ENCODE measurements at places on chromosomes 12 and 14.

GRCh38 chr12:67107751-67108269 is 161.3 kb upstream of the CAND1 start:
- no peak for DNase-seq

- DNase-seq, result no peak
Observed at GRCh38 chr12:21678959-21679358, 21.3 kb upstream of the LDHB start.

- DNase-seq, result no peak
Observed at GRCh38 chr14:53896726-53897125, 59.9 kb downstream of the BMP4 start.

DNA sequence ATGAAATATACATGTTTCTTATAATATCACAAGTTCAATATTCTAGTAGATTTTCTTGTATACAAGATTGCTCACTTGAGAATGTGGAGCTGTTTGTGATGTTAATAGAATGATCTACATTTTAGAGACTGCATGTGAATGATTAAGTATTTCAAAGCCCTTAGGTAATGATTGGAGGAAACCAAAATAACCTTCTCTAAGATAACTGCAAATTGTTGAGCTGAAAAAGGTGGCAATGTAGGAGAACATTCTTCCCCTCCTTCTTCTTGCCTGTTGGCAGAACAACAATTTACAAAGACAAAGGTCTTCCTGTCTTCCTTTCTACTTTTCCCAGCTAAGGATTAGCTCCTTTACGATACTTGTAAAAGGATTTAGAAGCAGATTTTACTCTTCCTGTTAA is 2.0 kb upstream of the CLEC6A start:
- DNase-seq, result no peak

DNA sequence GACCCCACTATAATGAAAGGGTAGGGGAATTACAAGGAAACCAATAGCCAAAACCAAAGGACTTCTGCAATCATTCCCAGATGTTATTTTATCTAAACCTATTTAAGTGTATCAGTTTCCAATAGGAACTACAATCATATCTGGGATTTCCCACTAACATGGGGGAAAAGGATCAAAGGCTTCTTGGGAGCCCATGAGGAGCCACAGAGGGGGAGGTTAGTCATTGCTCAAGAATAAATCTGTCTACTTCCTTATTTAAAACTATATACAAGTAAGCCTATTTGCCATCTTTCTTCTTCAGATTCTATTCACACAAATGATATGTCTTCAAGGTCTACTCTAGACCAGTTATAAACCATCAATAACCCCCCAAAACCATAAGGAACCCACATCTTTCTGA is 33.1 kb downstream of the FGD6 start:
- no peak for DNase-seq

DNA sequence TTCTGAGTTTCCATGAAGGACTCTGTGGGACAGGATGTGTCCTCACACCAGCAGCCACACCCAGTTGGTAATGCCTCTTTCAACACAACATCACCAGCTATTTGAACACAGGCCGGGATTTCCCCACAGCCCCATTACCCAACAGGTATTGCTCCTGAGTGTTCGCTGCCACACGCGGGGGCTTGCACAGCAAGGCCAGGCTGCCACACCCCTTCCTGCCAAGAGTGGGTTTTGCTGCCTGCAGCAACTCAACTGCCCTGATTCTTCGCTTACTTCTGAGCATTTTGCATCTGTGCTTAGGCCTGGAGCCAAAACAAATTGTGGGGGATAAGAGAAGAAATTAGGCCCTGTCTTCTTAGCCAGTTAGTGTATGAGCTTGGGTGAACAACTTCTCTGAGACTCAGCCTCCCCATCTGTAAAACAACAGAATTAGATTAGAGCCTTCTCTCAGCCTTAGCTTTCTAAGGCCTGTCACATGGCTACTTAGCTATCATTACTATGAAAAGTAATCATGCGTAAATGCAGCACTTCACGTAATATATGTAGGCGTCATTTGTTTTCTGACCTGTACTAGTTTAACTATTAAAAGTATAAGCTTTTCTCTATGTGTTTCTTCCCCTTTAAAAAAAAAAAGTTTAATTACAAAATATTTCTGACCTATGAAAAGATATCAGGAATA is 20.0 kb downstream of the CKAP4 start:
- DNase-seq, result no peak

DNA sequence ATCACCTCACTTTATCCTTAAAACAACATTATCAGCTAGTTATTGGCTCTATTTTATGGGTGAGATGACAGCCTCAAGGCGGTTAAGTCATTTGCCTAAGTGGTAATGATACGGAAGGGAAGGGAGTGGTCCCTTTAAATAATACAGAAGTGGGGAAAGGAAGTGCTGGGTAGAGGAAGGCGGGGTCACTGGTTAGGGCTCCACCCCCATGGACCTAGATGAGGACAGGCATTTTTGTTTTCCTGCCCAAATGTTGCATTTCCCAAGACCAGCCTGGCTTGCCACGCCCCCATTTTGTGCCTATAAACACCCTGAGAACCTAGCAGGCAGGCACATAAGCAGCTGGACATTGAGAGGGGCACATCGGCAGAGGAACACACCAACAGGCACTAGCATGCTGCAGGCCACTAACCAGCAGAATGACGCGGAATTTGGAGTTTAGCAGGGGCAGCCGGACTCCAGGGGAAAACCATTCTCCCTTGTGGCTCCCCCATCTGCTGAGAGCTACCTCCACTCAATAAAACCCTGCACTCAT is 100.9 kb downstream of the EPS8 start:
- peak; percentile 55 for DNase-seq

DNA sequence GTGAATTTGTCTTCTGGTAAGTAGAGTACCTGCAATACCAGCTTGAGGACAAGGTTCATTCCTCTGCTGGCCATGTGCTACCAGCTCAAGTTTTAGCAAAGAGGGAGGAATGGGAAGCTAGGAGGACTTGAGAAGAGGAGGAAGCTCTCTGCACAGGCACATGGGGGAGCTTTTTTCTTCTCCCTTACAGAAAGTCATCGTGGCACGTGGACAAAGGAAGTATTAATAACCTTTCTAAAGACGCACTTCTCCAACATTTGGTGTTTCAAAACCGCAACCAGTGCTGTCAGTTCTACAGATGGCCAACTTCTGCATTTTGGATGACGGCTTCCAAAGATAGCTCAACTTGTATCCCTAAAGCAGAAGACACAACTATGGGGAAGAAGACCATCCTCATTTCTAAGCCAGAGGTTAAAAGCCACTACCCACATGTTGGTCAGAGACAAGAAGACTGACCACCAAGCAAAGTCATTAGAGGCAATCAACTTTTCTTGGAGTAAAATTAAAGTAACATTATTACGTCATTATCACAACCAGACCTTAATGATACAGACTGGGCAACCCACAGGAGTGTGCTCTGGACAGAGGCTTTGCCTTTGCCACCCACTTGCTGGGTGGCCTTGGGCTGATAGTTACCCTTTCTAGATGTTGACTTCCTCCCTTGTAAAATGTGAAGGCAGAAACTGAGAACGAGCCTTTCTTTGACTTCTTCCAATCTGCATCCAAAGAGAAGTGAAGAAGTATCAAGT is 12.3 kb upstream of the TMED10 start:
- no peak for DNase-seq

DNA sequence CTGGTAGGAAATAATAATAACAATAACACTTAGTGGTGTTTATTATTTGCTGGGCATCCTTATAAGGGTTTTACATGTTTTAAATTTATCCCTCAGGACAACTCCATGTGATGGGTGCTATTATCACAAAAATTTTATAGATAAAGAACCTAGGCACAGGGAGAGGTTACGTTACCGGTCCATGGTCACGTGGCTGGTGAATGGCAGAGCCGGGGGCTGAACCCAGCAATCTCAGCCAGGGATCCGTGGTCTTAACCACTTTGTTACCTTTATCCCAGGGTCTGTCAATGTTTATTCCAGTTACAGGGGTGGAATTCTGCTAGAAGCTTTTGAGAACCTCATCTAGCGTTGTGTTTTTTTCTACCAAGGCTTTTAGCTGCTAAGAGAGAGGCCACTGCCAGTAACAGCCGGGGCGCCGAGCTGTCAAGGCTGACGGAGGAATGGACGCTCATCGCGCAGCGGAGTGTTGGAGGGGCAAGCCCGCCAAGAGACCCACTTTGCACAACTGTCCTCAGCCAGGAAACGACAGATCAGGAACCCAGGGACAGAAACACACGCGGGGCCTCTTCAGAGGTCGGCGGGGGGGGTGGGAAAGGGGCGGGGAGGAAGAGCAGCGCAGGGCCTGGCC is 418 bp downstream of the AMN1 start:
- DNase-seq, result peak; percentile 10

GRCh38 chr12:49293056-49293956 is 1.6 kb upstream of the PRPH start:
- no peak for DNase-seq

DNA sequence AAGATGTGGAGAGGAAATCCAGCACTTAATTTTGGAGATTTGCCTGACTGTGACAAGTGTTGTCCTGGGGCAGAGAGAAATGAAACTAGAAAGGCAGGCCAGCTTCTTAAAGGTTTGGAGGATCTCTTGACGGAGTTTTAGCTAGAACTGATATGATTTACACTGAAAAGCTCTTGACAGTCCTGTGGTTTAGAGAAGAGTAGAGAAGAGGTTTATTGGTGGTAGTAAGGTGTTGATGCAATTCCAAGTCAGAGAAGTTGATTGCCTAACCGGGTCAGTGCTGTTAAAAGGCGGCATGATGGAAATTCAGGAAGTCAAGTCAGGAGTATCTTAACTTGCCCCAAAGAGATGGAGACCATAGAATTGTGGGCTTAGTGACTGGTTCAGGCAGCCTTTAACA is 89.0 kb upstream of the TRAF3 start:
- no peak for DNase-seq
